CD8-positive, alpha-beta T cell (primary cell): ENCODE measurements at places on chromosomes 5 and 9. TPM values are rescaled to one million over a fixed set of nuclear protein-coding genes. Genes with fewer than 3 reads are reported as not detected.

OGN gene
- total RNA-seq = not detected

GDF9 gene
- 0.72 TPM for total RNA-seq

DNA sequence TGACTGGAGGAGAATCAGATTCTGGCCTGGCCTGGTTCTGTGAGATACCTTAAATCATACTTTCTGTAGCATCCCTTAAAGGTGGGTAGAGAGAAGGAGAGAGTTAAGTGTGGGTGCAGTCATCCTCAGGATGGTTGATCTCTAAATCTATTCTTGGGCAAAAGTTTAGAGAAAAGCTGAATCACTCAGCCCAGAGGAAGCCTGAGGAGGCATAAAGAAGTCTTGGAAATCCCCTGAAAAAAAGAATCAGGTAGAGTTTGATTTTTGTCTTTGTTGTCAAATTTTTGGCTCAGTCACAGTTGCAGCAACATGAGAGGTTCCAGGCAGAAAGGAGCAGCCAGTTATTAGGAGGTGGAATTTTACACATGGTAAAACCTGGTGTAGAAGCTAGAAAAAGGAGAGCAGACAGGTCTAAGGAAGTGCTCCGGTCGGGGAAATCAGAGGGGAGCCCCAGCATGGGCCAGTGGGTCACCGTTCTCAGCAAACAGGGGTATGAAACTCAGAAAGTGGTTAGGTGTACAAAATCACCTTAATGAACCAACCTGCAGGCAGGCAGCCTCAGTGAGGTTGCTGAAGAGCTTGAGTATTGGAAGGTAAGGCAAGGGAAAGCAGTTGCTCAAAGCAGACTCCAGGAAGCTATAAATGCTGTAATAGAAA lies 116.2 kb upstream of the CNTLN start:
- DNase-seq = no peak

- no peak for DNase-seq
Measured at GRCh38 chr9:93264338-93265125, 80.6 kb downstream of the WNK2 start.

DNA sequence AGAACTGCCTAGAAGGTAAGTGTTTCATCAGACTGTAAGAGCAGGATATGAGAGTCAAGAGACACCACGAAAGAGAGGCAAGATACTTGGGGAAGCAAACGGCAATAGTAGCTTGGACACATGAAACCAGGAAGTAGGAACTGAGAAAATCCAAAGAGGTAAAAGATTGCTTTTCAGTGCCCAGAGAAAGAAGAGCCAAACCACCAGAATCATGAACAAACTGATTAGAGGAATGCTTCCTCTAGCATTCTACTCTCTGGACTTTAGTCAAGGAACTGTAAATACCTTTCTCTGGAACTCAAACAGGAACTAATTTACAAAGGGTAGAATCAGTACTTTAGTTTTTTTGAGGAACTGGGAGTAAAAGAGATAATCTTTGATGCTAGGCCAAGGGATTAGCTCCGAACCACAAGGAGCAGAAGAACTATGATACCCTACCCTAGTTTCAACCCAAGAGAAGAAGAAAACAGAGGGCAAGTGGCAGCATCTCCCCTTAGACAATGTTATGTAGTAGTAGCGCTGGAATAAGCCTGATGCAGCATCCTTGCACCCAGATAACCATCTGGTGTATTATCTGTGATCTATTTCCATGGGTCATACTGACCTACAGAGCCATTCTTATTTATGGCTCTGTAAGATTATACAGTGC lies 41.3 kb downstream of the EFCAB9 start:
- no peak for DNase-seq

DNA sequence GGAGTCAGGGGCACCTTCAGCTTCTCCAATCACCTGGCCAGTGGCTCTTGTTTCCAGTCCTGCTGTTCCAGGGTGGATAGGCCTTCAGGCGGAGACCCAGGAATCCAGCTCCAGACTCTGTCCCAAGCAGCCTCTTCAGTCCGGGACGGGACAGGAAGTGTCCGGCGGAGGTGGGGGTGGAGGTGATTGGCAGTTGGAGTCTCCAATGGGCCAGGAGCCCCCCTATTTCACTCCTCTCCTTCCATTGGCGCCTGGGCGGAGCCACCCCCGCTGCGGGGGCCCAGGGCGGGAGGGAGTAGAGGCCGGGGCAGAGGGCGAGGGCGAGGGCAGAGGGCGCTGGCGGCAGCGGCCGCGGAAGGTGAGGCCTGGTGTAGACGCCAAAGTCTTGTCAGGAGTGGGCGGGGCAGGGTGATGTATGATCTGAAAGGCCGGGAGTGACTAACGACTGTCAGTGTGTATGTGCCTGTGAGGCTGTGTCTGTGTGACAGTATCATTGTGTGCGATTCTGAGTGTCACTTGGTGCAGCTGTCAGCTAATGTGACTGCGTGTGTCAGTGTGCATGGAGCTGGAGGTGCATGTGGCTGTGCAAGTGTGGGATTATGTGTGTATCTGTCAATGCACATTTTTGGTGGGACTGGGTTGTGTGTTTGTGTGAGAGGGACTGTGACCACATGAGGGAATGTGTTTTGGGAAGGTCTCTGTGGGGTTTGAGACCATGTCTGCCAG lies at the start of gene IL11RA:
IL11RA (plus strand) TSS at position 310 of the 726 bp plus-strand sequence. CDS start 3,033 bp downstream, outside the sequence.
- peak; percentile 50 for DNase-seq

DNA sequence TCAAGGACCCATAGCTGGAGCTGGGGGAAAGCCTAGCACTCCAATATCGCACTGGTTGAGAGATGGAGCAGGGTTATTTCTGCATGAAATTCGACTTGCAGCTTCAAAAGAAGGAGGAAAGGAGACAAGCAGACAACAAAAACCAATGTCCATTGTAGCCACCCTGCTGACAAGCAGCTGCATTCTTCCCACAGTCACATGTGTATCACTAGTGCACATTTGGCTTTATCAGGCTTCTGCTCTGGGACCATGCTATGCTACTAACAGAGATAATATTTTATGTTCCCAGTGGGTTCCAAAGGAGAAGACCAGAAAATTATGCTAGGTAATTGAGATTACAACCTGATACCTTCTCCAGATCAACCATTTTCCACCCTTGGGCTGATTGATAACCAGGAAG lies 59.7 kb downstream of the MFAP3 start:
- no peak for DNase-seq

DNA sequence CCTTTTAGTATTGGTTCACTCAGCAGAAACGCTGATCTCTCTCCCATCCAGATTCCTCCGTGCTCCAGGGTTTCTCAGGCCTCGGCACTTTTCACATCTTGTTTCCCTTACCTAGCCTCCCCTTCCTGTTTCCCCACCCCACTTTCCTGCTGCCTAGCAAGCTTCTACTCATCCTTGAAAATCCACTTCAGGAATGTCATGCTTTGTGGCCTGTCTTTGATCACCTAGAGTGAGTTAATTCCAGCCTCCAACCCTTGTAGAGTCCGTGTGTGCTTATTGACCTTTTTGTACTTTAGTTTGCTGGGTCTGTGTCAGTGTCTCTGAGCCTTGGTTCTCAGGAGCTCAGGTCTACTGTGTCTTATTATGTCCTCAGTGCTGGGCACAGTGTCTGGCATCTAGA lies 116.6 kb downstream of the AOPEP start:
- no peak for DNase-seq

GRCh38 chr9:126485662-126486061 lies 128.1 kb upstream of the LMX1B start:
- no peak for DNase-seq

- no peak for DNase-seq
Measured at GRCh38 chr5:96691503-96692303, 29.5 kb downstream of the CAST start.

DNA sequence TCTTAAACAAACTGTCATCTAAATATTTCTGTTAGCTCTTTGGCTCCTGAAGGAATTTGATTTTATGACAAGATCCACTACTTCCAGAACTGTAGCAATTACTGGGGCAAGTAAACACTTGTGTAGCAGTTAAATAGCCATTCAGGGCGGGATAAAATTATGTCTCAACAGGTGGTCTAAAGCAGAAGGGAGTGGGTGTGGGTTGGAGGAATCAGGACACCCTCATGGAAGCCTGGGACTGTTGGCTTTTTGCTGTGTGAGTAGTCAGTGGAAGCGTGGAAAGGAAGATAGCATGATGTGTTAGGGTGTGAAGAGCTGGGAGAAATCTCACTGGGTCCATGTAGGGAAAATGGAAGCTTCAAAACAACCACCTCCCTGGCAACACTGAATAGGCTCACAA lies 127.1 kb downstream of the FBXL7 start:
- no peak for DNase-seq

DNA sequence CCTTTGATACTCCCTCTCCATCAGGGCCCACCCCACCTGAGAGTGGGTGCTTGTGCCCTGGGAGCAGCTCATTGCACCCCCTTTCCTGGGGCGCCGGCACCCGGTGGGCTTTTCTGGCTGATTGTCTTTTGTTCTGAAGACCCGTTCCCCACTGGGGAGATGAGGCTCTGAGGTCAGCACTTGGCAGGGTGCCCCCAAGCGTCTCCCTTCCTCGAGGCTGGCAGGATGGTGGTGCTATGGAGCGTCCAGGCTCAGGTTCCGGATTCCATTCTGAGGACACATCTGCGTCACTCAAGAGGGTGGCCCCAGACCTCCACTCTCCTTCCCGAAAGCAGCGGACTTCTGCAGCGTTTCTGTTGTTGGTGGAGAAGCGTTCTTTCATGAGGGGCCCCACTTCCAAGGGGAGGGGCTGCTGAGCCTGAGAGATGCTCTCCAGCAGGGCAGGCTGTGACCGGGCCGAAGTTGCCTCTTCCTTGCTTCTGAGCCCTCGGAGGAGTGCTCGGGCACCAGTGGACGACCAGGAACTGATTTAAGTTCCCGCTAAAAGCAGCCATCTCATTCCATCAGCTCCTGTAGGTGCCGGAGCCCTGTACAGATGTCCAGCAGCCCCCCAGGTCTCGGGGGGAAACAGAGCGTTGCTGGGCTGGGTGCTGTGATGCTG lies 42.2 kb downstream of the COL5A1 start:
- DNase-seq = no peak

DNA sequence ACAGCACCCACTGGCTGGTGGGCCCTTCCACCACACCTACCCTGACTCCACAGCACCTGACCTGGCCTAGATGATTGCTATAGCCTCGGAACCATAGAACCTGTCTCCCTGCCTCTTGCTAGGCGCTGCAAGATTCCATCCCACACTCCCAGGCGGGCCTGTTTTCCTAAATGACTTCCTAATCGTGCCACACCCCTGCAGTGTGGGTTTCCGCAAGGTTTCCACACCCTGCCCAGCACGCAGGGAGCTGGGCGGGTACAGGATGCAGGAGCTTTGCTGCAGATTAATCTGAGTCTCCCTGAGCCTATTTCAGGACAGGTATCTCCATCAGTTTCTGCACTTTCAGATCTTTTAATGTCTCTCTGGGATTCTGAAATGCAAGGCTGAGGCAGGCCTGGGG lies 62.9 kb downstream of the SHB start:
- no peak for DNase-seq
